Activated CD8-positive, alpha-beta memory T cell treated with anti-CD3 and anti-CD28 coated beads, Interleukin-2, amount 50 U/mL, for 4 hours (primary cell): ENCODE measurements at places on chromosomes 2 and 18.
A peak's percentile ranks its signal among the peaks of the same experiment; 100 is the strongest.

GRCh38 chr2:166516712-166517303, 22.8 kb upstream of the SCN7A start:
- DNase-seq, result no peak

DNA sequence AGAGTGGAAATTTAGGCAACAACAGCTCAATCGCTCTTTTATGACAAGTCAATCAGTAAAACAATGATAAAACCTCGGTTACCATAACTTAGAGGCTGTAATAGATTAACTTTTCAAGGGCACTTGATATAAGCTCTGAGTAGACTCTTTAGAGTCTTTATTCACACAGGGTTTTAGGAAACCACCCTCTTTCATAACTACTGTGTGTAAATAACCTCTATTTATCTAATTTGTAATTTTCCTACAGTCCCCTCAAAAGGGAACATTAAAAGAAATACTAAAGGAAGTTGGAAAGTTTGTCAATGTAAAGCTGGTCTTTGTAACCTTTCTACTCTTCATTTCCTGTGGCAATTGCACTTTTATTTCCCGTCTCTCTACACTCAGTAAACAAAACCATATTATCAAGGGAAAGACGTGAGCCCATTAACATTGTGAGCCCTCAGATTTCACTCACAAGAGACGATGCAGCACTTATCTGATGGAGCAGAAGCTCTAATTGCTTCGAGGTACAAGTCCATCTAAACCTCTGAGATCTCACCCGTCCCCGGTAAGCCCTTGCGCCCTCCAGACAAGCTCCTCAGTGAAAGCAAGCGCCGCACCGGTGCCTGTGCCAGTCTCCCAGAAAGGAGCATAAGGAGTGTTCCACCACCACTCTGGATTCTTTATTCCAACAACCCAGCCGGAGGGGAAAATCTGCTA, 1.1 kb upstream of the HOXD1 start:
- DNase-seq, result no peak

- DNase-seq, result no peak
Observed at GRCh38 chr2:98903064-98903355, 33.0 kb downstream of the CRACDL start.

GRCh38 chr2:56202381-56203121, 18.8 kb downstream of the CCDC85A start:
- no peak for DNase-seq

DNA sequence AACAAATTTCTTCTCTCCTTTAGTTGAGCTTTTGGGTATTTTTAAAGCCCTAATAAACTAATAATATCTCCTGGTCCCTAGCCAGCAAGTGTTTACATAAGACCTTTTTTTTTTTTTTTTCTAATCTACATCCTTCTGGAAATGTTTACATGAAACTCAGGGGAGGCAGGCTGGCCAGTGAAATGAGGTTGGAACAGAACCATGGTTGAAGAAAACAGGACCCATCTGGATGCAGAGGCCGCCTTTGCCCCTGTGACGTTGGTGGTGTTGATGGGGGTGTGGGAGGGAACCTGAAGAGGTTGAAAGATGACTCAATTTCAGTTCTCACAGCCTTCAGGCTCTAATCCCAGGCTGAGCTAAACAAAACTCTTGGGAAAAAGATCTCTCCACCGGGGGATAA, 118.5 kb downstream of the NRP2 start:
- DNase-seq, result no peak

- no peak for DNase-seq
Observed at GRCh38 chr2:23249348-23249747, 135.6 kb upstream of the KLHL29 start.

DNA sequence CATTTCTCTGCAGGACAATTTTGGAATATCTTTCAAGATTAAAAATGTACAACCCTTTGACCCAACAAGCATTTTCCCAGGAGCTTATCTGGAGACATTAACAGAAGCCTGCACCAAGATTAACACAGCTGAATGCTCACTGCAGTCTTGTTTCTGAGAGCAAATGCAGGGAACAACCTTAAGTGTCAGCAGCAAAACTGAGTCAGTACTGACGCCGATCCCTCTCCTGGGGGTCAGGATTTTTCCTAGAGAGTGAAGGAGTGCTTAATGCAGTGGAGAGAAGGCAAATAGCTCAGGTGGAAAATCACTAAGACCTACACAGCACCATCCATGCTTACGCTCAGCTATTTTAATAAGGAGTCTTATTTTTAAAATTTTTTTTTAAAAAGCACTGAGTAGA, 42.8 kb upstream of the SGPP2 start:
- DNase-seq, result no peak

DNA sequence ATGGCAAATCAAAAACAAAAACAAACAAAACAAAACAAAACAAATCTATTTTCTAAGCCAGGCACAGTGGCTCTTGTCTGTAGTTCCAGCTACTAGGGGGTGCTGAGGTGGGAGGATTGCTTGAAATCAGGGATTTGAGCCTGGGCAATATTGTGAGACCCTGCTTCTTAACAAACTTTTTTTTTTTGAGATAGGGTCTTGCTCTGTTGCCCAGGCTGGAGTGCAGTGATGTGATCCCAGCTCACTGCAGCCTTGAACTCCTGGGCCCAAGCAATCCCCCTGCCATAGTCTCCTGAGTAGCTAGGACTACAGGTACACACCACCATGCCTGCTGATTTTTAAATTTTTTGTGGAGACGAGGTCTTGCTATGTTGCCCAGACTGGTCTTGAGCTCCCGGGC, 6.2 kb downstream of the HPCAL1 start:
- DNase-seq, result no peak

- no peak for DNase-seq
Observed at GRCh38 chr2:11809586-11810236, 63.3 kb downstream of the LPIN1 start.

- DNase-seq, result no peak
Observed at GRCh38 chr18:76757925-76758324, 64.4 kb upstream of the ZNF236 start.

DNA sequence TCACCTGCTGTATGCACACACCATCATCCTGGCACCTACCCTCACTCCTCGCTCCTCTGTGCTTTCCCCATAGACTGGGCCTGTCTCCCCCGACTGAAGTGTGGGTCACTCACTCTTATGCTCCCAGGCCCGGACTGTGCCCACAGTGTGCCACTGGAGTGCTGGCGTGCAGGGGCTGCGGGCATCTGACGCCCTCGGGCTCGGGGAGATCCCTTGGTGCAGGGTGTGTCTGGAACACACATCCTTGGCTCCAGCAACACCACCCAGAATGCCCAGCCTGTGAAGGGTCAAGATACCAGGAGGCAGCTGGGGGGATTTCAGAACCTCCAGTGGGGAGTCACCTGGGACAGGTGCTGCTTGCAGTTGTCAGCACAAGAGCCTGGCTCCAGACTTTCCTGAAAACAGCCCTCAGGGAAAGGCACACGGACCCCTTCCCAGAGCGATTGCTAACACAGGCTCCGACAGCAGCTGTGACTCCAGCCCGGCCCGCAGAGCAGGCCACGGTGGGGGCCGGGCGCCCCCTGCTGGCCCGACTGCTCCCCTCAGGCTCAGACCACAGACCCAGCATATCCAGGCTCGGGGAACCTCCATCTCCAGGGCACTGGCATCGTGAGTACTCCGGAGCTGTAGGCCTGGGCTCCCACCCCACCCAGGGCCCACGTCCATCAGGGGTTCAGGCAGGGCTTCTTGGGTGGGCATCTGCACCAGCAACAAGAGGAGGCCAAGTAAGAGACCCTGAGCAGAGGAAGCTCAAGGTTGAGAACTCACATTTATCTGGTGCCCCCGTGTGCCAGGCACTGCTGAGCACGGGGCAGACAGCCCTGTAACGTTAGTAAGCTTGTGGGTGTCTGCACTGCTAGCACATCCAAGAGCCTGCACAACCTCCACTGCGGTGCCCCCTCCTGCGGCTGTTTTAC, 8.6 kb downstream of the HS1BP3 start:
- peak; percentile 76 for DNase-seq

DNA sequence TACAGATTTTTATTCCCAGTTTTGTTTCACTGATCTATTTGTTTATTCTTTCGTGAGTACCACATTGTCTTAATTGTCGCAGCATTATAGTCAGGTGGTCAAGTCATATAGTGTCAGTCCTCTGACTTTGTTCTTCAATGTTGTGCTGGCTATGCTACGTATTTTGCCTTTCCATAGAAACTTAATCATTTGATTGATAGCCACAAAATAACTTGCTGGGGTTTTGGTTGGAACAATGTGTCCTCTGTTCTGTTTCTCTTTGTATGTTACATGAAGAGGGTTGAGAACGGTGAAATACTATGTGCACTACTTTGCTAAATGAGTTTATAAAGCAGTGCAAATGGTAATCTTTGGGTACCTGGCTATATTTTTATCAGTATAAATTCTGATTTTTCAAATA, 64.9 kb upstream of the TTC27 start:
- DNase-seq, result no peak

DNA sequence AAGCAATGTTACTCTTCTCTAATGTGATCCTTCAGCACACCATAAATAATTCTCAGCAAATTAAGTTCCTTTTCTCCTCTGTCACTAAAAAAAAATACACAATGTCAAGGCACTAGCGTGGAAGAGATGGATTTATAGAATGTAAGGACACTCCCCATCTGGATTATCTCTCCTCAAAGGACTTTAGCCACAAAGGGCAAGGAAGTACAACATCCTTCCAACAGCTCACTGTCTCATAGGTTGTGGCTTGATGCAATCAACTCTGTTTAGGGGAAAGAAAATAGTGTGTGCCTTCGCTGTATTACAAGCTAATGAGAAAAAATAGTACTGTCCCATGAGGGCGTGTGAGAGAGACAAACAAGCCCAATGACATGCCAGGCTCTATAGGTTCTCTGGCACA, 129.1 kb upstream of the DNMT3A start:
- no peak for DNase-seq

DNA sequence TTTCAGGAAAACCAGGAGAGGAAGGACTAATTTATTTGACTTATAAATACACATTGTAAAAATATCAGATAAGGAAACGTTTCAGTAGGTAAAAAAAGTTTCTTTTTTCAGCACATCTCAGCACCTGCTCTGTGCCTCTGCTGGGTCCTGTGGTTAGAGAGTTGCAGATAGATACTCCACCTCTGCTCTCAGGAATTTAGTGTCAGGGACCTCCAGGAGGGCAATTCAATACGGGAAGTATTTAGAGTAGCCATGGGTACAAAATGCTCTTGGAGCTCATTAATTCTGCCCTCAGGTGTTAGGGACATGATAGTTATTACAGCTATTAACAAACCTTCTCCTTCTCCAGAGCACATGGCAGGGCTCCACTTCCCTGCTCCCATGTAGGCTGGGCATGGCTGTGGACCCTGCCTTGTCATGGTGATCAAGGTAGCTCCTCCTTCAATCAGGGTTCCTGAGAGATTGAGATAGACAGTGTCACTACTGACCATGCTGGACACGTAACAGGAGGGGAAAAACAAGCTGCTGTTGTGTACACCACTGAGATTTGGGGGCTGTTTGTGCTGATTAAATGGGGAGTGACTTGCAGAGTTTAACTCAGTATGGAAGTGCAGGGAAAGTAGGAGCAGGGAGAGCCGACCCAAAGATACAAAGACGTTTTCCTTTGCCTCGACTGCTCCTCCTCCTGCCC, 185.6 kb upstream of the COPS8 start:
- DNase-seq, result no peak

DNA sequence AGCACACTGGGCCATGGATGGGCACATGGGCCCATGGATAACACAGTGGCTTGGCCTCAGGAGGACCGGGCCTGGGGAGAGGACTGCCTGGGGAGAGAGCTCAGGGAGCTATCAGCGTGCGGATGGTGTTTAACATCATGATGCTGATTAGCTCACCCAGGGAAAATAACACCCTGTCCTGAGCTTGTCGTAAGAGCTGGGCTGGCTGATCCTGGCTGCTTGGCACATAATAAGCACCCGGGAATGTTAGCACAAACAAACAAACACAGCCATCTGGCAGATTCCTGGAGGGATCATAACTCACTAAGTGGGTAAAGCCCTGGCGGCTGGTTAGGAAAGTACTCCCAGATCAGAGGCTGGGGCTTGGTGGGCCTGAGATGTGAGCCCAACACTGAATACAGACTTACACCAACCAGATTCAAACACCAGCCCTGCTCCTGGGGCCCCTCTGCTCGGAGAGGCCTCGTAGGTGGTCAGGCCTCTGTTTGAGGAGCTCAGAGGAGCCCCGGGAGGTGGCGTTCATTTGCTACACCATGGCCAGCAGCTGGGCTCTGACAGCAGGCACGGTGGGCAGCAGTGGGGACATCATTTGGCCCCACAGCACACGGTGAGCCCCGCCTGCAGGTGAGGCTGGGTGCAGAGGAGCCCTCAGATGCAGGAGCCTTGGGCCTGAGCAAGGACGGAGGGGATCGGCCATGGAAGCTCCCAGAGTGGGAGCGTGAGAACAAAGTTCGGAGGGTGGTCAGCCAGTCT, 193.4 kb upstream of the HDAC4 start:
- peak; percentile 10 for DNase-seq

- no peak for DNase-seq
Observed at GRCh38 chr2:102063487-102063911, 71.7 kb downstream of the IL1R2 start.

DNA sequence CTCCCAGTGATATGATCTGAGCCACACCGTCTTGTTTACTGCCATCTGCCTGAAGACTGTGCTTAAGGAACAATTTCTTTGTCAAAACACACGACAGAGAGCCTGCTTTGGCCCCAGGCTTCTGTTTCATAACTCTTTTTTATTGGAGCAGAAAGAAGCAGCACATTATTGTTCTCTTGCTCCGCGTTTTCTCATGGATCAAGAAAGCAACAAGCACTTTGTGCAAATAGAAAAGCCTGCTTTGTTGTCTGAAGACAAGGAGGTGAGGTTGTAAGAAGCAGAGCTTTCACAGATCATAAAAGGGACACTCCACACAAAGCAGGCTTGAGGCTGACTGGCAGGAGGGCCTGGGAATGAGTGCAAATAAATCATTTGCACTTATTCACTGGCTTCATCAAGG, 118.3 kb upstream of the FAM136A start:
- DNase-seq, result no peak

DNA sequence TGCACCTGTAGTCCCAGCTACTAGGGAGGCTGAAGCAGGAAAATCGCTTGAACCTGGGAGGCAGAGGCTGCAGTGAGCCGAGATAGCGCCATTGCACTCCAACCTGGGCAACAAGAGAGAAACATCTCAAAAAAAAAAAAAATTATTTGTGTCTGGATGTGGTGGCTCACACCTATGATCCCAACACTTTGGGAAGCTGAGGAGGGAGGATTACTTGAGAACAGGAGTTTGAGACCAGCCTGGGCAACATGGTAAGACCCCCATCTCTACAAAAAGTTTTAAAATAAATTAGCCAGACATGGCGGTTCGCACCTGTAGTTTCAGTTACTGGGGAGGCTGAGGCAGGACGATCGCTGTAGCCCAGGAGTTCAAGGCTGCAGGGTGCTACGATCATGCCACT, 1.6 kb upstream of the VAMP8 start:
- DNase-seq, result no peak

- no peak for DNase-seq
Observed at GRCh38 chr2:31337860-31338259, 76.7 kb downstream of the XDH start.

GRCh38 chr2:170468557-170468956, 246.6 kb upstream of the SP5 start:
- no peak for DNase-seq

- no peak for DNase-seq
Observed at GRCh38 chr2:397521-397920, 109.6 kb upstream of the ALKAL2 start.
